ENCODE measurements at places on chromosomes 12 and 14.

GRCh38 chr14:51533160-51533559 lies 118.5 kb upstream of the FRMD6 start:
- DNase-seq, result no peak

DNA sequence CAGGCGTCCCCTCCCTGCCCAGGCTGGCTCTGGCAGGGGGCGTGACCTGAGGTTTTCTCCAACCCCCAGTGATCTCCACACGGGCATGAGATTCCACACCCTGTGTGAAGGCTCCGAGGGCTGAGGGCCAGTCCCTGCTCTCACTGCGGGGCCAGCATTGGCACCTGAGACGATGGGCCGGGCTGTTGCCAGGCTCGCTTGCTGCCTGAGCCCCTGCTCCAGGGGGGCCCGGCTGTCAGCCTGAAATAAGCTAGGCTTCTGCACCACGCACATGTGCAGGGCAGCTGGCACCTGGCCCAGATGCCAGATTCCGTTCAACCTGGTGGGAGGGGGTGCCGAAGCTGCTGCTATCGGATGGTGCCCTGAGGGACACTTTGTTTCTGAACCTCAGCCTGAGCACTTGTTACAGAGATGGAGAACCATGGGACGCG lies 196.5 kb upstream of the PRMT8 start:
- DNase-seq, result no peak

- no peak for DNase-seq
These were observed 28.7 kb downstream of the HELB start for GRCh38 chr12:66331016-66331415.

DNA sequence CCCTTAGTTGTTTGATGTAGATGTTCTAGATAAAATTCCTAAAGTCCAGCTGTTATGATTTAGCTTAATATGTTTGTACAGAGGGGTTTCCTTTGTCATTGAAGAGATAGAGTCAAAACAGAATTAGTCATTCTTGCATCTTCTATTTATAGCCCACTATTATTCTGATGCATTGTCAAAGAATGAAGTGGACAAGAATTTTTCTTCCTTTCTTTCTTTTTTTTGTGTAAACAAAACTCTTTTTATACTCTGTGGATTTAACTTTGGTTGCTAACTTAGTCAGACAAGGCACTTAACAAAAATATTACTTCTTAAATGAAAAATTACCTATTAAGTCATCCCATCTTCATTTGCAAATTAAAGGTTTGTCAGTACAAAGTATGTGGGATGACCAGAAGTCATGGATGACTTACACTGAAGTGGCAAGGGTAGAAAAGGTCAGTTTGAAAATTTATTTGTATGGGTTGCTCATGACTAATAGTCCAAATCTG lies 215.6 kb upstream of the DDHD1 start:
- DNase-seq, result no peak

DNA sequence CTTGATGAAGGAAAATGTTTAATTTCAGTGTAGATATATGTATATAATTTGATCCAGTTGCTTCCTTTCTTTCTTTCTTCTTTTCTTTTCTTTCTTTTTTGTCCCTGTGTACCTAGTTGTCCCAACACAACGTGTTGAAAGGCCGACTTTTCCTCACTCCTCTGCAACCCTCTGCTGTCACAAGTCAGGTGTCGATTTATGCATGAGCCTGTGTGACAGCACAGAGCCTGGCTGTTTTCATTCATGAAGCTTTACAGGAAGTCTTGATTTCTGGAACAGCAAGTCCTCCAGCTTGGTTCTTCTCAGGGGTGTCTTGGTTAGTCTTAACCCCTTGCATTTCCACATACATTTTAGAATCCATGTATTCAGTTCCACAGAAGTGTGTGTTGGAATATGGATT lies 88.1 kb downstream of the PPP2R5C start:
- DNase-seq, result no peak

- DNase-seq, result no peak
These were observed 61.1 kb downstream of the NCOR2 start for GRCh38 chr12:124506145-124506831.

DNA sequence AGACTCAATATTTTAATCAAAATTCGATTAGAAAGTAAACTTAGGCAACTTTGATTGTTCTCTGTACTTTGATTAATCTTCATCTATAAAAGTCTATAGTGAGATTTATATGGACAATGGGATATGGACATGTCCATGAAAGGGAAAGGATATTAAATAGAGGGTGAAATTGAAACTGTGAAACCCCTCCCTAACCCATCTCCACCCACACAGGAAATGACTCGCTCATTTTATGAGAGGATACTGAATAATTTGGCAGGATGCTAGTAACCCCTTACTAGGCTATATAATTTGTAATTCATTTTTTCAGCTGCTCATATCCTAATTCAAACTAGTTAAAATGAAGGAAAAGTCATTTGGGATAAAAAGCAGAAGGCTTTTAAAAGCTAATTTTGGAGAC lies 328.0 kb upstream of the ATP2B1 start:
- no peak for DNase-seq

DNA sequence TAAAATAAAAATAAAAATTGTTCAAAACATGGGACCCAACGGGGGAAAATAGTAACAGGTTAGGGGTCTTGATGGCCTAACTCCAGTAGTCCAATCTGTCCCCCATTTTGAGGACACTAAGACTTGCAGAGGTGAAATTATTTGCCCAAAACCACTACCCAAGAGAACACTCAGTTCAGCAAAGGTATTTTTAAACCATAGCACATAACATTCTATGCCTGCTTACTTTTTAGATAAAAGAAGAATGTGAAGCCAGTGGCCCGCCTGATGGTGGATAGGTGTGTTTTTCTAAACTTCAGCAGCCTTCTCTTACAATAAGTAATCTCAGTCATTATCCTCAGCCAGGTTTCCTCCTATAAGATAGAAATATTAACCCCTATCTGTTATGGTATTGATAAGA lies 45.5 kb downstream of the ZNF641 start:
- no peak for DNase-seq

DNA sequence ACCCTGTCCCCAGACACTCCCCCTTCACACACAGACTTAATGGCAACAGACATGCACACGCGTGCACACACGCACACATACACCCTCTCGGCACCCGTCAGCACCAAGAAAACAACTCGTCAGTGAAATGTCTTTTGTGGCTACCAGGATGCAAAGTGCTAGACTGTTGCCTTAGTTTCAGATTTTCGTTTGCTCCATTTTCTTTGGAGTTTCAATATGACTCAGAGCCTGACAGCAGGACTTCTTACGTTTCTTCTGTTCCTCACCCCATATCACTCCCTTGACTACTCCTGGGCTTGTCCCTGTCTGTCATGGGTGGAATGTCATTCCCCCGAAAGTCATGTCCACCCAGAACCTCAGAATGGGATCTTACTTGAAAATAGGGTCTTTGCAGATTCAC lies 182.9 kb downstream of the GLT1D1 start:
- DNase-seq, result no peak

- DNase-seq, result no peak
These were observed 4.6 kb upstream of the SYCP3 start for GRCh38 chr12:101743724-101744472.

DNA sequence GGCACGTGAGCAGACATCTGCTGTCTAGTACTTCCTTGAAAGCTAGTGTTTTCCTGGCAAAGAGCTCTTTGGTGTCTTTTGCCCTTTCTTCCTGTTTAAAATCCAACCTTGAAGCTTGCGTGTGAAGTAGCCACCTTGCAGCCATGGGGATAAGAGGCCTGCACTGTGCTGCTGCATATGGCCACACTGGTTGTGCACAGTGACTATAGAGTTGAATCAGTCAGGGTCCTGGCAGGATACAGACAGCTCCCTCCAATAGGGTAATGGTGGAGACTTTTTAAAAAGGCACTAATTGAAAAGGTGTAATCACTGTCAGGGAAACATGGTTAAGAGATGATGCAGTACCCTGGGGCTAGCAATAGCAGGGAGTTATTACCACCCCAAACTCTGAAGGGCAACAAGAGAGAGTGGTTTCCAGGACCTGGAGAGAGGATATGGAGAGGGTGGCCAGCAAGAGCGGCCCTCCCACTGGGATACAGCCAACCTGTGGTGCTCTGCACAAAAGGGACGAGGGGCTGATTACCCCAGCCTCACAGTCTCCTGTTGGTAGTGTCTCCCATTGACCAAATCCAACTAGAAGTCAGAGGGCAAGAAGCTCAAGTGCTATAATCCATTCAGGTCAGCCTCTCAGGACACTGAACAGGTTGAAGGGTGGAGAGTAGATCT lies 4.8 kb upstream of the GLT8D2 start:
- no peak for DNase-seq

GRCh38 chr12:123142921-123143735 lies 7.8 kb downstream of the PITPNM2 start:
- no peak for DNase-seq

- no peak for DNase-seq
These were observed 61.1 kb downstream of the COCH start for GRCh38 chr14:30935445-30935844.

DNA sequence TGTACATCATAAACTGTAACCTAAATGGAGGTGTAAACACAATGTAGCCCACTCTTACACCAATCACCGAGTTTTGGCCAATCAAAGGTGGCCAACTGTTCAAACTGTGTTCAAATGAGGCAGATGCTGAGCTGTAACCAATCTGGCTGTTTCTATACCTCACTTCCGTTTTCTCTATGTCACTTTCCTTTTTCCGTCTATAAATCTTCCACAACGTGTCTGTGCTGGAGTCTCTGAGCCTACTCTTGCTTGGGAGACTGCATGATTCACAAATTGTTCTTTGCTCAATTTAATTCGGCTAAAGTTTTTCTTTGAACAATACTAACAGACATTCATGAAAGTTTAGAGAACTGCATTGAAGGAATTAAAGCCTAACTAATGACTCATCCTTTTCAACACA lies 547.1 kb upstream of the USP15 start:
- DNase-seq, result no peak

DNA sequence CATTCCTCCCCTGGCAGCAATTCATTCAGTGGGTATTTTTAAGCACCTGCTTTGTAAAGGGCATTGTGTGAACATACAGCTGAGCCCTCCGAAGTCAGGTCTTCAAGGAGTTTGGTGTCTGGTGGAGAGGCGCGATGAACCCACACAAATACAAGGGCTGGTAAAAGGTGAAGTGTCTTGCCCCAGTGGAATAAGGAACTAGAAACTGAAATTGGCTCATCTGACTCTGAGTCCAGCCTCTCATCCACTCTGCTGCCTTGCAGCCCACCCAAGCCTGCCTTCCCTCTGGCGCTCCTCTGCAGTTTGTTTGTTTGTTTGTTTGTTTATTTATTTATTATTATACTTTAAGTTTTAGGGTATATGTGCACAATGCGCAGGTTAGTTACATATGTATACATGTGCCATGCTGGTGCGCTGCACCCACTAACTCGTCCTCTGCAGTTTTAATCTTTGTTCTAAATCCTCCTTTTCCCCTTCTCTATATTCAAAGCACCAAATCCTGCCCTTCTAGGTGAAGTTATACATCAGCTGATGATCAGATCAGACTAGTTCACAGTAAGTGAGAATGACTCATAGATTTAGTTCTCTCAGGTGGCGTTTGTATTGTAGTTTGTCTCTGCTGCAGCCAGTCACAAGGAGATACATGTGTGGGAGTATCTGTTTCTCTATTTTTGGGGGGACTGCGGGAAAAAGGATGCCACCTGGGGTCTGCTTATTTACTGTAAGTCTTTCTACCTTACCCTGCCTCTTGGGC lies 394.5 kb downstream of the APAF1 start:
- DNase-seq, result no peak

DNA sequence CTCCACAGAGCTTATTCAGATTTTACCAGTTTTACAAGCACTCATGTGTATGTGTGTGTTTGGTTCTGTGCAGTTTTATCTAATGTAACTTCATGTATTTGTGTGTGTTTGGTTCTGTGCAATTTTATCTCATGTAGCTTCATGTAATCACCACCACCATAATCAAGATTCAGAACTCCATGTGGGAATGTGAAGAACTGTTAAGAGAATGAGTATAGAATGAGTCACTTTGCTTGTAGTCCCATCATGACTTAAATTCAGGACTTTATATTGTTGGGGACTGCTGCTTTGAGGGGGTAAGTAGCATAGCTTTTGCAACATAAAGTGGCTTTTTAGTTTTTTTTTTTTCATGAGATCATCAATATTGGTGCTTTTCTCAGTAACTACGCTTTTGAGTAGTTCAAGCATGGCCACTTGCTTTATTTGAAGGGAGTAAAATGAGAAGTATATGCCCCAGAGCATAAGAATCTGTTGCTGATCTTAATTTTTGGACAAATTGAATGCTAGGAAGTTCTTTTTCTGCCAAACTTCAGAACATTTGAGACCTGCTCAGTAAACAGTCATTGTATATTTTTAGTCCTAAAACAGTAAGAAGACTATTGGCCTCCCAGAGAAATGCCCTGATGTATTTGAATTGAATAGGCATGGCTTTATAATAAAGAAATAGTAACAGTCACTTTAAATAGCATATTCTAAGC lies 28.8 kb downstream of the PROX2 start:
- no peak for DNase-seq

GRCh38 chr12:5258498-5258897 lies 173.4 kb upstream of the NTF3 start:
- no peak for DNase-seq

DNA sequence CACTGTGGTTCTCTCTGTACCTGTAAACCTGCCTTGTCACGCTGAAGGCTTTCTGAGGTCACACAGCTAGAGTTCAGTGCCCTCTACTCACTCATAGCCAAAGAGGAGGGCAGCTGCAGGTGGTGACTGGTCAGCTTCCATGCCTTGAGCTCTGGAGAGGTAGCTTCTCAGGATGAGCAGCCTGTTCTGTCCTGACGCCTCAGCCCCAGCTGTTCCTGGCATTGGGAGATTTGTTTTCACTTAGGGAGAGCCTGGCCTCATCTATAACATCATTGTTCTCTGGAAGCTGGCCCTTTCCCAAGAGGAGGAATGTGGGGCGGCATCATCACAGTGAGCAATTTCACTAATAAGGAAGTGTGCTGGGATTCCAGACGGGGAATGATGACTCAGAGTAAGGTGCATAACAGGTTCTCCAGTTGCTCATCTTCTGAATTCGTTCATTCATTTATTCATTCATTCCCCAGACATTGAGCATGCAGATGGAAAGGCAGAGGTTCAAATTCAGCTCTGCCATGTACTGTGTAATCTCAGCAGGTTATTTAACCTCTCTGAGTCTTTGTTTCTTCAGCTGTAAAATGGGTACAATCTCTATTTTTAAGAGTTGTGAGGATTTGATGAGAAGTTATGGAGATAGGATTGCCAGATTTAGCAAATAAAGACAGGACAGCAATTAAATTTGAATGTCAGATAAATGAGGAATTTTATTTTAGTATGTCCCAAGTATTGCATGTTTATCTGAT lies 255.8 kb upstream of the CRY1 start:
- DNase-seq, result no peak

DNA sequence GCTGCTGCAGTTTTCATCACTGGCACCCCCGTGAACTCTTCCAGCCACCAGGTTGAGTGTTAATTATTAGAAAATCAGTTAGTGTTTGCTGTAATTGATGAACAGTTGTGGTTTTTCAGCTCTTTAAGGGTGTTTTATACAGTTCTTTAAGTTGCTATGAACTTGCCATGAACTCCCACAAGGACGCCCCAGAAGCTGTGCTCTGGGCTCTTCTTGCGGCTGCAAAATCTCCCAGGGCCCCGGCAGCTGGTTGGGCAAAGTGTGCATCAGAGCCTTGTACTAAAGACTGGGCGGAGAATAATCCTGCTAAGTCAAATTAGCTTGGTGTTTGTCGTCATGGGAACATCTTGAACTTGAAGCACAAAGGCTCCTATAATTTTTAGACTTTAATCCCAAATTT lies 82.2 kb downstream of the EML1 start:
- DNase-seq, result no peak

GRCh38 chr14:104652386-104652785 lies 37.0 kb upstream of the INF2 start:
- DNase-seq, result no peak
